ENCODE measurements at places on chromosomes 5 and 9.

- DNase-seq = no peak
Observed at GRCh38 chr5:95809414-95809960, 13.0 kb downstream of the GLRX start.

DNA sequence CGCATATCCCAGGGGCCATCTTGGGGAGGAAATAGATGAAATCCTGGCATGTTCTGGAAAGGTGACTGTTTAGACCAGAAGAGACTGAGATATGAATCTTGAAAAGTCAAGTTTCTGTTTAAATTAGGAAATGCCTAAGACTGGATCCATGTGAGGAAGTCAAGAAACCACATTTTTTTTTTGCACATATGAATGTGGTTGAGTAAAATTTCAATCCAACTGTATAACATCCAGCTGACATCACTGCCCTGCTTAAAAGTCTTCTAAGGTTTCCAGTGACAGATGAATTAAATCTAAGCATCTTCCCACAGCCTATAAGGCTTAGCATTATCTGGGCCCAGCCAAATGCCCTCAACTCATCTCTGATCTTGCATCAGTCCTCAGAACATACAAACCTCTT lies 47.7 kb upstream of the TCERG1 start:
- no peak for DNase-seq

- no peak for DNase-seq
Observed at GRCh38 chr9:112784020-112784785, 33.6 kb downstream of the SNX30 start.

DNA sequence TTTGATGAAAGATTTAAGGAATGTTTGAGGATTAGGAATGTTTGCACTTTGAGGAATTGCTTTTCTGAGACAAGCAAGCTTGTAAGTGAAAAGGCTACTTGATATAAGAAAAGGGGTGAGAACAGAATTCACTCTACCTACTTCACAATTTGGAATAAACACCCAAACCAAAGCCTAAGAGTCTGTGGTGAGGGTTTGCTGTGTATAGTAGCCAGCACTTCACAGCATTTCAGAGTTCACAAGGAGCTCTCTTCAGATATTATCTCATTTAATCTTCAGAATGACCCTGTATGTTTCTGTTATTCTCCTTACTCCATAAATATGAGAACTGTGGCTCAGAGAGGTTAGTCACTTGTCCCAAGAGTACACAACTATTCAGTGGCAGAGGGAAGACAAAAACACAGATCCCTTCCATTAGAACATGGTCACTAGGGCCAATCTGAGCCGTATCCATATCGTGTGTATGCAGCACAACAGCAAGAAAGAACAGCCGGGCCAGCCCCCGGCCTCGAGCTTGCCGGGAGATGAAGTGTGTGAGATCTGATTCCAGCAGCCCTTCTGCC lies 92.4 kb downstream of the FRMD3 start:
- no peak for DNase-seq

DNA sequence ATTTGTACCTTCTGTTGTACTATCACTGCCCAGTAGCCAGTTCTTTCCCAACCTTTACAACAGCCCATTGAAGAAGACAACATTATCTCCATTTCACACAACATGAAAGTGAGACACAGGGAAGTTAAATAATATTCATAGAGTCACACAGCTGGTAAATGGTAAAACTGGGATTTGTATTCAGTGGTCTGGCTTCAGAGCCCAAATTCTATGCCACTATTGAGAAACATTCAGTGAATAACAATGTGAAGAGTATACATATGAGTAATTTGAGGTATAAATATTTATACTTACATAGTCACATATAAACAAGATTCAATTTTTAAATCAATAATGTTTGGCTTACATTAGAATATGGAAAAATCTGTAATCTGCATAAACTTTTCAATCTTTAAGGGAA lies 13.8 kb downstream of the SMIM15 start:
- no peak for DNase-seq

DNA sequence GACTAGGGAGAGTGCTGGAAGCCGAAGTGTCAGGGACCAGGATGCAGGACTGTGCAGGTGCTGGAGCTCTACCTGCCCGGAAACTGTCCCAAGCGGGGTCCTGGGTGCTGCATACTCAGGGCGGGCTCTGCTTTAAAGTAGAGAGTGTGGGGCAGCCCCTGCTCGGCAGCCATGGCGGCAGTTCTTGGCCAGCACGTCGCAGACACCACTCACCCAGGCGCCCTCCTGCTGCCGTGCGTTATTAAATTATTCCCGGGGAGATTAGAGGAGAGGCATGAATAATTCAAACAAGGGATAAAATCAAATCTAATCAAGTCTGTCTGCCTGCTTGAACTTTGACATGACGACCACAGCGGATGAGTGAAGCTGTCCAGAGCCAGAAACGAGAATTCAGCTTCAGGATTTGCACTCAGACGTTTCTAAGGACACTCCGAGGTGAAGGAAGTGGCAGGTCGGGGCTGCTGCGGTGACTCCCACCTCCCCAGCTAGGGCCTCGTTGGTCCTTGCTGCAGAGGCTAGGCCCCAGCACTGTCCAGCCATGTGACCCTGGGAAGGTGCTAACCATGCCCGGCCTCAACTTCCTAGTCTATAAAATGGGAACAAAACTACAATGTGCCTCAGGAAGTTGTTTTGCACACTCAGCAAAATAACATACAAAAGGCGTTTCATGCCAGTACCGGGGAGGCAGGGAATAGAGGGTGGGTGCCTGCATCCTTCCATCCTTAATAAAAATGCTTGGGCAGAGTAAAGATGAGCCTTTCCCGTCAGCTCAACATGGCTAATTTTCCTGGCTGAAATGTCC lies 91.3 kb upstream of the ADAMTS2 start:
- DNase-seq = no peak

DNA sequence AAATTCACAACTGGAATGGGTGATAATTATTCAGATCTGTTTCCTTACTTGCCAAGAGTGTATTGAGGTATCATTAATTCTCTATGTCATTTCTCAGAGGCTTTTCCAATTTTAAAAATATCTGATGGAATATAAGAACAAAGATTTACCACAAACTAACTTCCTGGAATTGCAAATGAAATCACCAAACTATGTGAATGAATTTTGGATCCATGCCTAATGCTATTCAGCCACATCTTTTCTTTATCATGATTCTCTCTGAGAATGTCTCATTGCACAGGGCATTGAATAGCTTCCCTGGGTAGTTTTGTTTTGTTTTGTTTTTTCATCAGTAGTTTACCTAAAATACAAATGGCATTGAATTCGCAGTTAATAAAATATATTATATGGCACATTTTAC lies 146.9 kb upstream of the FBN2 start:
- DNase-seq = no peak

DNA sequence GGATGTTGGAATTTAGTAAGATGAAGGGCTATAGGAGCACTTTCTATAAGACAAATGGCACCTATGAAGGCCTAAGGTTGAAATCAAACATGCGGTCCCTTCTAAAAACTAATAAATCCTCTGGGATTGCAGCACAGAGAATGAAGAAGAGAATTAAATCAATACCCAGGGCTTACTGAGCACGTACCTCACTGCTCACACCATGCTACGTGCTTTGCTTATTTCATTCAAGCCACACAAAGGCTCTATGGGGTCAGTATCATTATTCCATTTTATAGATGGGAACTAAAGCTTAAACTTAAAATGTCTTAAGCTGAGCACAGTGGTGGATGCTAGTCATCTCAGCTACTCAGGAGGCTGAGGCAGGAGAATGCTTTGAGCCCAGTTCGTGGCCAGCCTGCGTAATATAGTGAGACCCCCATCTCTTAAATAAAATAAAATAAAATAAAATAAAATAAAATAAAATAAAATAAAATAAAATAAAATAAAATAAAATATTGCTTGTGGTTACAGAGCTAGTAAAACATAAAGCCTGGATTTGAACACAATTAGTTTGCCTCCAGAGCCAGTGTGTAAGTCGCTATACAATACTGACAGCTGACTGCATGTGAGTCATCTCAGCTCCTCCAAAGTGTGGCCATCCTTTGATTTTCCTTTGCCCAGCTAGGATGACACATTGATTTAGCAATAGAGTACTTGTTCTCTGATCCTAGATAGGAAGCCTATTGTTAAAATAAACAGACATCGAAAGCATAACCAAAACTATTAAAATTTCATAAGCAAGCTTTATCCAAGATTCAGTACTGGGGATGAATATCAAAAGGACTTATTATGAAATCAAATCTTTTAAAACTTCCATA lies 20.9 kb upstream of the DPYSL3 start:
- DNase-seq = no peak

- no peak for DNase-seq
Observed at GRCh38 chr5:73351593-73351992, 97.0 kb downstream of the FOXD1 start.

- no peak for DNase-seq
Observed at GRCh38 chr9:95834281-95834907, 41.1 kb upstream of the ERCC6L2 start.

DNA sequence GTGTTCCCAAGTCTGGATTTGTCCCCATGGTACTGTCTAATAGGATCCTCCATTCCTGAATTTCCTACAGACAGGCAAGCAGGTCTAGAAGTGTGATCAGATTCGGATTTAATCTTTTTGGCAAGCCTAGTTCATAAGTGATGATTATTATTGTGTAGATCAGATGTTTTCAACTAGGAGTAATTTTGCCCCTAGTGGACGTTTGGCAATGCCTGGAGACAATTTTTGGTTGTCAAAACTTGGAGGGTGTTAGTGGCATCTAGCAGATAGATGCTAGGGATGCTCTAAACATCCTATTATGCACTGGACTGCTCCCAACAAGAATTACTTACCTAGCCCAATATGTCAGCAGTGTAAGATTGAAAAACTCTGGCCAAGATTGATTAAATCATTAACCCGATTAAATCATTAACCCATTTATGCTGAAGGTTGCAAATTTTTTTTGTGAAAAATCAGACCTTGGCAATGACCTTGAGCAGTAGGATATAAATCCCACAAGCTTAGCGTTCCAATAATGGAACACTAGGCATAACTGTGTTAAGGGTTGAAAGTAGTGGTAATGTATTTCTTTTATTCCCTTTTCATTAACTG lies 28.2 kb downstream of the TCERG1 start:
- DNase-seq = no peak

DNA sequence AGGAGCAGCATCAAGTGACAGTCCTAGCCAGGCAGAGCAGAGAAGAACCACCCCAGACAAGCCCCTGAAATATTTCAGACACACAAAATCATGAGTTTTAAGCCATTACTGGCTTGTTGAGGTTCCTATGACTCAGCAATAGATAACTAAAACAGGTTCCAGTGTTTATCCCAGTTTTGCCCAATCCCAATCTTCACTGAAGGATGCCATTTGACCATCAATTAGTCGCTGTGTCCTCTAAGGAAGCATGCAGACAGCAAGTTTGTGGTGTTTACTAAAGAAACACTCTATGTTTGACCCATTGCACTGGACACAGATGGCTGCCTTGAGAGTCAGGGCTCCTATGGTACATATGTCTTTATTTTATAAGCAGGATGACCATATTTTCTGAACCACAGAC lies 186.7 kb downstream of the SYK start:
- DNase-seq = no peak

- no peak for DNase-seq
Observed at GRCh38 chr9:130212543-130213297, 40.5 kb downstream of the NCS1 start.

- no peak for DNase-seq
Observed at GRCh38 chr9:124164811-124165210, 92.9 kb upstream of the NEK6 start.

DNA sequence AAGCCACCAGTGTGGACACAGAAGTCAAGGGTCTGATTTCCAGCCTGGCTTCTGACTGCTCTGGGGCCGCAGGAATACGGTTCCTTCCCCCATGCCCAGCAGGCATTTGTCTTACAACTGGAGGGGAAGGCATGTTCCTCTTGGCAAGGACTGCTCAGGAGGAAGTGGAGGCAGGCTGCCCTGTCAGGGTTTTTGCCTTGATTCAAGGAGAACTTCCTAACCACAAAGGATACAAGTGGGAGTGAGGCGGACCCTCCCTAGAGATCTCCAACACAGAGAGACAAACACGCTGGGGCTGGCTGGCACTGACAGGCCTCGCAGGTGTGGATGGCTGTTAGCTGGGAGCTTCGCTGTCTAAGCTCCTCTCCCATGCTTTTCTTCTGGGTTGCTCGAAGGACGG lies 19.1 kb downstream of the TGFBI start:
- DNase-seq = no peak

- no peak for DNase-seq
Observed at GRCh38 chr9:111393971-111394370, 63.9 kb upstream of the OR2K2 start.

- DNase-seq = no peak
Observed at GRCh38 chr5:101942321-101942882, 353.7 kb downstream of the SLCO4C1 start.

DNA sequence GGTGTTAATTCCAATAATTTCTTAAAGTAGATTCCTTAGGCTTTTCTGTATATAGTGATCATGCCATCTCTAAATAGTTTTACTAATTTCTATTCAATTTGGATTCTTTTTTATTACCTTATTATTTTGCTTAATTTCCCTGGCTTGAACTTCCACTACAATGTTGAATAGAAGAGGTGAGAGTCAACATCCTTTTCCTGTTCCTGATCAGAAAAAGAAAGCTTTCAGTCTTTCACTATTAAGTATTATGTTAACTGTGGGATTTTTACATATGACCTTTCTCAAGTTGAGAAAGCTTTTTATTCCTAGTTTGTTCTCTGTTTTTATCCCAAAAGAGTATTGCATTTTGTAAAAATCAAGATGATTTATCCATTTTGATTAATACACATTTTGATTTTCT lies 574.5 kb upstream of the TLE4 start:
- DNase-seq = no peak

DNA sequence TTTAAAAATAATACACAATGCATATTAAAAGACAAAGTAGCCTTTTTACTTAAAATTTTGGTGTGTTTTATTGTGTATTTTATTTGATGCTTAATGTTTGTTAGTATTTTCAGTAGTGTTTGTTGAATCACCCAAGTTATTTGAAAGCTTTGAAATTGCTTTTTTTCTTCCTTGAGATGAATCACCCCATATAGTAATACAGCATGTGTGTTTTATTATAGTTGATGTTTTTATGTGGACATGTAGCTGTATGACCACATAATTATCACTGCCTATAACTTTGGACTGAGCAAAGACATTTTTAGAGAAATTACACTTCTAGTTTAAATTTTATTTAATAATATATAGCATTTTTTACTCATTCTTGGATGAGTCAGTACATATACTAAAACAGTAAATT lies 18.0 kb downstream of the FAM174A start:
- DNase-seq = no peak

DNA sequence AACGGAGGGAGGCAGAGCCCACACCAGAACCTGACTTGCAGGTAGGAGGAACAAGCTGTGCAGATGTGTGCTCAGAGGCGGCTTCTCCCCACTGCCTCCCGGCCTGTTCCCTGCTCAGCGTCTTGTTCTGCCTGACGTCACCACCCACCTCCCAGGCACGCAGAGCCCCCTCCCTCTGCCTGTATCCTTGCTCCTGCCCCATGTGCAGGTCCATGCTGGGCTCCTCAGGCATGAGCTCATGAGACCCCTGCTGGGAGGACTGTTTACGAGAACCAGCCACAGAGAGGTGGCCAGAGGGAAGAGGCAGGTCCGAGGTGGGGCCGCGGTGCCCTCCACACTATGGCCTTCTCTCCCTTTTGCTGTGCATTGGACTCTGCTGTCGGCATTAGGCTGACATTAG lies 45.5 kb downstream of the SLC6A3 start:
- DNase-seq = no peak
